ENCODE measurements at places on chromosomes 6 and 20.

GRCh38 chr6:162271922-162272321 is 455.6 kb downstream of the PRKN start:
- DNase-seq: no peak

- DNase-seq: no peak
Measured at GRCh38 chr20:41224281-41224680, 86.9 kb downstream of the PLCG1 start.

DNA sequence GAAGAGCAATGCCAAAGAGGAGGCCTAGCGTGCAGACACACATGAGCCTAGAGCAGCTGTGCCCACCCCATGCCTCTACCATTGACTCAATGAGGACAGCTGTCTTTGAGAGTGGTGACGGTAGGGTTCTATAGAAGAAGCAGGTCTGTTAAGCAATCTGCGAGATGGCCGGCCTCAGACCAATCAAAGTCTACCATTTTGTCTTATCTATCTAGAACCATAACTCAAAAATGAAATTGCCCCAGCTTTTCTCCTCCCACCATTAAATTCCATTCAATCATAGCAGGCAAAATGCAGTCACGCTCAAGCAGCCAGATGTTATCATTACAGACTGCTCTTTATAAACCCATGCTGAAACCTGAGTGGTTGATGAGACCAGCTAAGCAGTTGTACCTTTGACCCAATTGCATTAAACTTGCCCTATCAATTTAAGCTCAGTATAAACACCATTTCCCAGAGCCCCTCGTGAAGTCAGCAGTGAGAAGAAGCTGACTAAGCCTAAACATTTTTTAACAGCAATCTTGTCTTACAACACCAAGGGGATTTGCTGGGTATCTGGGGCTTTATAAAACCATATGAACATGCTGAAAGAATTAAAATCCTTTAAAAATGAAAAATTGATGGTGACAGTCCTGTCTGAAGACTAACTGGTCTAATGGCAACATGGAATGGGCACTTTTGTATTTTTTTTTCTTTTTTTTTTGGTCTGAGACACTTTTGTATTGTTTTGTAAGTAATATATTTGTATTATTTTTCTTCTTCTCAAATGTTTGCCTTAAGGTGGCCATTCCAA is 57.5 kb downstream of the FOXC1 start:
- no peak for DNase-seq

DNA sequence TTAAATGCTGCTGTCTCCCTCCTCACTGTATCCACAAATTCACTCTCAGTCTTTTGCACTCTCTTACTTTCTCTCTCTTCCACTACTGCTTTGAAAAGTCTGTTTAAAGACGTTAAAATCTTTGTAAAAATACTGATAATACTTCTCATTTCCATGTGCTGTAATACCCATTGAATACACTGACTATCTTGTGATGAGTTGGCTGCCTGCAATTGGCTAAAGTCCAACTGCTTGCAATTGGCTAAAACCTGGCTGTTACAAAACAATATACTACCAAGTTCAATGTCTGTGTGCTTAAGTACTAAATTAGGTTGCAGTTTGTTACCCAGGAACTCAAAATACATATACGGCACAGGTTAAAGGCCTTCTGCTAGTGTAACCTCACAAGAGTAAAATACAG is 264.8 kb downstream of the THBS2 start:
- no peak for DNase-seq

DNA sequence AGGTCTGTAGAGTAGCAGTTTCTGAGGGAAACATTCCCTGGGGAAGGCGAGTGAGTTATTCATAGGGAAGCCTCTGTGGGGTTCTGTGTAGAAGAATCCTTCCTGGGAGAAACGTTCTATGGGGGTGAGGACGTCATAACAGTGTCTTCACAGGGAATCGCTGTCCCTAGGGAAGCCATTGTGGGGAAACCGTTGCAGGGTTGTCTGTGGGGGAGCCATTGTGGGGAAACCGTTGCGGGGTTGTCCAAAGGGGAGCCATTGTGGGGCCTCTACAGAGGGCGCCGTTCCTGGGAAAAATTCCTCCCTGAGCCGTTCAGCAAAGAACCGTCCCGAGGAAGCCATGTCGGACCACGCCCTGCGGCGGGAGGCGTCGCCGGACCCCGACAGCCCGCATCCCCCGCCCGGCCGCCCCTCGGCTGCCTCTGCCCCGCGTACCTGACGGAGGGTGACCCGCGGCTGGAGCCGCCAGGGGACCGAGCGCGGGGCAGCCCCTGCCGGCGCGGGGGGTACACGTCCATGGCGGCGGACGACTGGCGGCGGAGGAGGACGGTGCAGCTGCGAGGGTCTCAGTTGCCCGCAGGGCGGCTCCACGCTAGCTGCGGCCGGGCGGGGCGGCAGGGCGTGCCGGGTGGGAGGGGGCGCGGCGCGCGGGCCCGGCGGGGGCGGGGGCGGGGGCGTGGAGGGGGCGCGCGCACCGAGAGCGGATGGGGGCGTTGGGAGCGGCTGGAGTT is at the start of gene DNAAF9:
DNAAF9 (minus strand) TSS at position 630 of the 731 bp plus-strand sequence; CDS start at position 518, 112 bp downstream.
- DNase-seq: peak; percentile 71

DNA sequence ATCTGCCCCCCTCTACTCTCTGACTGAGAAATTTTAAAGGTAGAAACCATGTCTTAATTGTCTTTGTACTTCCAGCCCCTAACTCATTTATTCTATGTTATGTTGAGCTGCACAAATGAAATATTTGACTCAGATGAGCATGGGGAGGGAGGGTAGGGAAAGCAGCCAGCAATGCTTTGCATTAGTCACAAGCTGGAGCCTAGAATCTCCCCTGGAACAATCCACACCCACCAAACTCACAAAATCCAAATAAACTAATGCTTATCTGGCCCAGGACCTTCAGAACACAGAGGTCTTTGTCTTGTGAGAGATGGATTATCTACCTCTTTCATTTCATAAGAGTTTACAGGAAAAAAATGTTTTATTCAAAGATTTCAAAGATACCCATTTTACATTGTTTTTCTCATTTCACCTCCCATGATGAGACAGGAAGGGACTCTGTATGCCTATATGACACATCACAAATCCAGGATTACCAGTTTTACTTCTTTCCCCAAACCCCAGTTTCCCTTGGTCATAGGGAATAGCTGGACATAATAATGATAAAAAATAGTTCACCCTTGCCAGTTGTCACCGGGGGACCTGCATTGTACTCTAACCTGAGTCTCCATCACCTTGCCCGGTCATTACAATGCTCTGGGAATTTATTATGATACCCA is 466.9 kb downstream of the KIF16B start:
- DNase-seq: no peak

DNA sequence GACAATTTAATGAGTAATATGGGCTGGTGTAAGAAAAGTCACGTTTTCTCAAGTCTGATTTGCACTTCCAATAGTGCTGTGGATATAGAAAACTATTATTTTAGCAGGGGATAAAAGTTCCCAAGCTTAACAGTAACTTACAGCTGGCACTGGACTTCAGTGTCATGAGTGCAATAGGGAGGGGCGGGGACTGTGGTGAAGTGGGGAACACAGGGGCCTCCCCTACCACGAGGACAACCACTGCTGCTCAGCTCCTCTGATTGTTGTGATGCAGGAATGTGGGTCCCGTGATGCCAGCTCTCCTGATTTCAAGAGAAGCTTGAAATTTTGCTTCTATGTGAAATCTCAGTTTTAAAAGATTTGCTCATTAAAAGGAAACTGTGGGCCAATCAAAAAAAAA is 24.0 kb downstream of the SLC13A3 start:
- DNase-seq: no peak

GRCh38 chr6:73043446-73043845 is 181.8 kb downstream of the KHDC1L start:
- no peak for DNase-seq

- no peak for DNase-seq
Measured at GRCh38 chr6:13711324-13711732, 307 bp downstream of the RANBP9 start.

GRCh38 chr6:122449069-122449468 is 22.5 kb downstream of the SERINC1 start:
- no peak for DNase-seq
